Naive B cell (primary cell): ENCODE measurements at places on chromosomes 12 and 14.
A peak's percentile ranks its signal among the peaks of the same experiment; 100 is the strongest.

GRCh38 chr14:39310051-39310450 lies 76.3 kb downstream of the MIA2 start:
- DNase-seq: no peak

- no peak for DNase-seq
These were observed 2.7 kb upstream of the FAM222A start for GRCh38 chr12:109710747-109711595.

GRCh38 chr12:70448371-70448770 lies 82.3 kb downstream of the KCNMB4 start:
- DNase-seq: no peak

GRCh38 chr12:88793096-88793495 lies 212.8 kb upstream of the KITLG start:
- no peak for DNase-seq

GRCh38 chr12:9851050-9851449 lies 18.1 kb downstream of the CLEC2B start:
- DNase-seq: no peak

GRCh38 chr12:4943067-4943937 lies 33.6 kb downstream of the KCNA1 start:
- peak; percentile 9 for DNase-seq

GRCh38 chr12:131573631-131574394 lies 137.1 kb upstream of the SFSWAP start:
- DNase-seq: no peak

DNA sequence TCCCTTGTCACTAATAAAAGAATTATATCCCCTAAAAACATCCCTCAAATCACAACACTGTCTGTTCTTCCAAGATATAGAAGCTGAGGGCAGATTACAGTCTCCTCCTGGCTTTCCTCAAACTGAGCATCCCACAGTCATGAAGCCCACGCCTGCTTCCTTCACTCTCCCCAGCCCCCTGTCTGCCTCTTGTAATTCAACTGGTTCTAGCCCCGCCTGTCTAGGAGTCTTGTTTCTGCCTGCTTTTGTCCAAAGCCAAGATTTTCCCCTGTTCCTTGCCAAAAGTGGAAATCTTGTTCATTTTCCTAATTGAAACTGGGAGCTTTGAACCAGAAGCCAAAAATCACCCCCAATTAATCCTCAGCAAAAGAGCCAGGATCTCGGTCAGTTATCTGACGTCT lies 35.9 kb upstream of the PWP1 start:
- DNase-seq: no peak

DNA sequence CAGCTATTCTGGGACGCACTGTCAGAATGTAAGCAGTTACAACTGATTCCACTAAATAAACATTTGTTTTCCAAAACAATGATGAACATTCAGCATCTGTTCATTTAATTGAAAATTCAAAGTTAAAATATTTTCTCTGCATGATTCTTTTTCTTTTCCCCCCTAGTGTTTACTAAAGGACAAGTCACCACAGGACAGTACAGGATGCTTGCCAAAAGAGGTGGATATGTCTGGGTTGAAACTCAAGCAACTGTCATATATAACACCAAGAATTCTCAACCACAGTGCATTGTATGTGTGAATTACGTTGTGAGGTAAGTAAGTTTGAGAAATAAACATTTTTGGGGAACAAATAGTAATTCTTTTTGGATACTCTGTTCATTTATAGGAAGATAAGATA lies 28.2 kb upstream of the SNAPC1 start:
- DNase-seq: no peak

- DNase-seq: no peak
These were observed 336.4 kb downstream of the CCER1 start for GRCh38 chr12:90618586-90618985.

DNA sequence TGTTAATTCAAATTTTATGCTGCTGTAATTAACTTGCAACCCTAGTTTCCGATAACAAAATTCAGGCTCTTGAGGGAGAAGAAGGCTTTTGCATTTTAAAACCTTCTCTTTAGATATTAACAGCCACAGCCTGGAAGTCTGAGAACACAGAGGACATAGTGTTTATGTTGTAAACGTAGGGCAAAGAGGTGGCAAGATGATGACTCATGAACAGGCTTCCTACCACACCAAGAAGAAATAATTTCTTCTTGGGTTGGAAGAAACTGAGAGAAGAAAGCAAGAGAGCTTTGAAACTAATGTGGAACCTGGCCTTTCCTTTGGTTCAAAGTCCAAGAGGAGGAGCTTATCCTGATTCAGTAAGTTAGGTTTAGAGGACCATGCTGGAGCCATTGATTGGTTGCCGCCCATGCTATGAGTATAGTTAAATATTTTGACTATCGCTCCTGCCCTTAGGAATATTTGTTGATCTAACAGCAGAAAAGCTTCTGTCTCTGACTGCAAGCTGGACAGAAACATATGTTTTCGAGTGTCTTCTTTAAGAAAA lies 31.8 kb downstream of the CCDC198 start:
- DNase-seq: no peak

GRCh38 chr12:119202544-119202943 lies 23.8 kb downstream of the HSPB8 start:
- no peak for DNase-seq

DNA sequence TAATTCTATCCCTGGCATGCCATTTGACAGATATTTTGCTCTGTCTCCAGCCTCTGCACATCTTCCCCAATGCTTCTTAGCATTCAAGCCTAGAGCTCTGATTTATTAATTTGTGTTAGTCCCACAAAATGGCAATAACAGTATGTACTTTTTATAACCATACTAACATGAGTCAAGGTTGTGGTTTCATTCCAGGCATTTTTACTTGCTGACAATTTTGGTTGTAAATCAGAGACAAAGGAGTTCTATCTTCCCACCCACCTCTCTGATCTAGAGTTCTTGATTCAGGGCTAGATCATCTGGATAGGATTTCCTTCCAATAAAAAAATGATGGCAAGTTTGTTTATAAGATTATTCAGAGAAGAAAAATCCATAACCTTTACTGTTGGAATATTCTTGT lies 18.5 kb upstream of the CISTR start:
- DNase-seq: no peak

DNA sequence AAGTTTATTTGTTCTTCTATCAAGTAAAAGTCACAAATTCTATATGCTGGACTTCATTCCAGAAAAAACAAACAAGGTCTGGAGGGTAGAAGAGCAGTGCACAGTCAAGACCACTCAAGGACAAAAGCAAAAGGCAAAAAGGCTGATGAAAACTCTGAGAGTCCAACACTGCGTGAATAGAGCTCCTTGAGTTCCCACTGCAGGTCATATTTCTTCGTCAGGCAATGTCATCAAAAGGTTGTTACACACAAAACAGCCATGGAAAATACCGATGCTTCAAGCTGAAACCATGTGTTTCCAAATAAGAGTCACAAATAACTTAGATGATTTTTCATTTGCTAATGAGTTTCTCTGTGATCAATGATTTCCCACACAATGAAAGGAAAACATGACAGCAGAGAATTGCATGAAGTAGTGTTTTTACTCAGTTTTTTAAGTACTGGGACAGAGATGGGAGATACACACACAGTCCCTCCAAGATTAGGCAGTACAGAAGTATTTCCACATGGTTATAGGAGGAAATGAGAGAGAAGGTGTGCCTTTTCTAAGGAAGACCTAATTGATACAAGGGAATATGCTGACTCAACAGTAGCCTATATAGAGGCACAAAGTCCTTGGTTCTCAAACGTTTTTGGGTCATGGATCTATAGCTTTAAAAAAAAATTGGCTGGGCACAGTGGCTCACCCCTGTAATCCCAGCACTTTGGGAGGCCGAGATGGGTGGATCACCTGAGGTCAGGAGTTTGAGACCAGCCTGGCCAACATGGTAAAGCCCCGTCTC lies 177.7 kb downstream of the MED13L start:
- DNase-seq: no peak

DNA sequence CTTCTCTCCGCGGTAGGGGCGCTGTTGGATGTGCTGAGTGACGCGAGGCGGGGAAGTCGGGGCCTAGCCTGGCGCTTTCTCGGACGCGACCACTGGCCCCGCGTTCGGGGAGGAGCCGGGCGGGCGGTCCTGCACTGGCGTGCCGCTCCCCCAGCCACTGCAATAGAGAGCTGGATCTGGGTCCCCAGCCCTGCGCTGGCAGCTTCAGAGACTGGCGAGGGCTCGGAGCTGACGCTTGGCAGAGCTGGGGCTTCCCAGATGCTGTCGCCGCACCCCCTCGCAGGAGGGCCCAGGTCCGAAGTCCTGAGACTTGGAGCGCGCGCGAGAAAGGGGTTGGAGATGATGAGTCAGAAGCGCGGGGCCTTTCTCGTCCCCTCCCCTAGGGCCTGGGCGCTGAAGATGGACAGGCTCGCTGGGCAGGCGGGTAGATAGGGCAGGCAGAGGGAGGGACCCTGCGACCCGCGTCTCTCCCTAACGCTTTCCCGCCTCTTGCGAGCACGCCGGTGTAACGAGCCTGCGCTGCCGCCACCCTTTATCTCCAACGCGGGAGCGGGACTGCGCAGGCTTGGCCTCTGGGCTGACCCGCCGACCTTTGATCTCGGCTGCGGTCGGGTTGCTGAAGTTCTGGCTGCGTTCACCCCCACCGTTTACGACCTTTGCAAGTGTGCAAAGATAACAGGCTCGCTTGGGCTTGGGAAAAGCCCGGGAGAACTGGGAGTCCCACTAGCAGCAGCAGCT lies 3.0 kb downstream of the TMEM253 start:
- peak; percentile 95 for DNase-seq

- DNase-seq: no peak
These were observed 72.9 kb upstream of the ST8SIA1 start for GRCh38 chr12:22407397-22407796.

- DNase-seq: peak; percentile 71
These were observed at the start of gene IL23A for GRCh38 chr12:56338308-56339157. Gene IL23A (plus strand): TSS chr12:56338884. CDS start chr12:56339045, 161 bp downstream.

GRCh38 chr14:21997300-21997699 lies 323.7 kb upstream of the OR4E1 start:
- DNase-seq: no peak

GRCh38 chr12:91982946-91983345 lies 162.7 kb downstream of the BTG1 start:
- no peak for DNase-seq

GRCh38 chr12:9971181-9971580 lies at the start of gene CLEC12A:
Gene CLEC12A (plus strand): TSS chr12:9971409. CDS start chr12:9971597, 188 bp downstream.
- no peak for DNase-seq

- no peak for DNase-seq
These were observed 203.7 kb downstream of the PPM1H start for GRCh38 chr12:62731055-62731820.

DNA sequence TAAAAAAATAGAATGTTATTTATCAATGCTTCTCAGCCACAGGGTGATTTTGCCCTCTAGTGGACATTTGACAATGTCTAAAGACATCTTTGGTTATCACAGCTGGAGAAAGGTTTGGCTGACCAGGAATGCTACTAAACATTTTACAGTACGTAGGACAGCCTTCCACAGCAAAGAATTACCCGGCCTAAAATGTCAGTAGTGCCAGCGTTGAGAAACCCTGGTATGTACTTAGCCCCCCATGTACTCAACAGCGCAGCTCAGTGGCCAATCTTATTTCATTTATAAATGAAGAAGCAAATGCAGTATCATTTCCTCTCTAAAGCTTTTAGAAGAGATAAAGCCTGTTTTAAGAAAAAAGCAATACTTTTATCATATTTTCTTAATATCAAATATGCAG lies 5.8 kb downstream of the MARK3 start:
- peak; percentile 53 for DNase-seq

DNA sequence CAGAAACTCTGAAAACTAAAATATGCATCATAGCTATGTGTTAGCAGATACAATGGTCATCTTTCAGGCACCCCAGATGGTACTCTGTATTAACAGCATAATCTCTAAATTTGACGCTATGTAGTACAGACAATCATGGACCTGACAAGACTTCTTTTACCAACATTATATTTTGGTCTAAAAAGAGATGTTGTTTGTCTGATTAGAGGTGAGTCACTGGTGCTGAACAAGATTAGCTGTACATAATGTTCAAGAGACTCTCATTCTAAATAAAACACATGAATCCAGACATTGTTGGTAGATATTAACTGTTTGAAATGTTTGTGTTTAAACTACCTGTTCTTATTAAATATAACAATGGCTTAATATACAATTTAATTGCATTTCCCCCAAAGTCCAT lies 146.4 kb upstream of the LMNTD1 start:
- DNase-seq: no peak

- DNase-seq: peak; percentile 11
These were observed 46.2 kb downstream of the BCAT1 start for GRCh38 chr12:24902511-24903328.

- DNase-seq: no peak
These were observed 1031.8 kb downstream of the GALC start for GRCh38 chr14:86961106-86961716.

- DNase-seq: no peak
These were observed 2.4 kb downstream of the GZMH start for GRCh38 chr14:24607081-24607480.

GRCh38 chr14:97854918-97855317 lies 1057.7 kb downstream of the VRK1 start:
- DNase-seq: no peak
